ENCODE measurements at places on chromosomes 5 and 9.

DNA sequence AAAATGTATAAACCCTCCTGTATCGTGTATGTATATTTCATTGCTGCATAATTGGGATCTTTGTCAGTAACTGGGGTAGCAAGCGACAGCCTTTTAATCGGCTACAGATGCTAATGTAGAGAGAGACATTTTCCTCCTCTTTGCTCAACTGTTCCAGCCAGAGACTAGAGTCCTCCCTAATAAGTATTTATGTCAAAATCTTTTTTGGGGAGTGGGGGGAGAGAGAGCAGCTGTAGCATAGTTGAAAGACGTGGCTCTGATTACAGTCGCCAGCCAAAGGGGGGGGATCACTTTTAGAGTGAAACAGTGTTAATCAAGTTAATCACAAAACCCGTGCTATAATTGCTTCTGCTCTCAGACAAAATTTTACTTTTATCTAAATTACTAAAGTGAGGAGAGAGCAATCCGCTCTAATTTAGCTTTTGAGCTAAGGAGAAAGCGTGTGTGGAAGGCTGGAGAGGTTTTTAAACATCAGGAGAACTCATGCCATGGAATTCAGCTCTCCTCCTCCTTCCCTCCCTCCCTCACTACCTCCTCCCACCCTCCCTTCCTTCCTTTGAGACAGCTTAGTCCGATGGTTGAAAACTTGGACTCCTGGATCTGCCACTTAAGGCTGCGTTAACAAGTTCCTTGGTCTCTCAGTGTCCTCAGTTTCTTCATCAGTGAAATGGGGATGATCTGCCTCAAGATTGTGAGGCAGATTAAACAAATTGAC is 87.3 kb upstream of the ZNF618 start:
- DNase-seq: no peak

DNA sequence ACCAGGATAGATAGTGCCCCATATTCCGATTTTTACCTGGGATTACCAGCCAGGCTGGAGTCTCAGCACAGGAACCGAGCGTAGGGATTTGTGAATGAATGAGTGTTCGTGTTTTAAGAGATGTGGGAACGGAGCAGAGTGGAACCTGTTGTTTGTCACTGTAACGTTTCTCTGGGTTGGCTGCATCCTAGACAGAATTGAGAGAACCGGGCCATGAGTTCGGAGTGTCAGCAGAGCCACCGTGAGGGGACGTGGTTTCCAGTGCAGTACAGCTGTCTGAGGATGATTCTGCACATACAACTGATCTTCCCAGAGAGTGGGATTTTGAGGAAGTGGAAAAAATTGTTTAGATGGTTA is 1.2 kb downstream of the PDE8B start:
- no peak for DNase-seq

- DNase-seq: peak; percentile 25
Observed at GRCh38 chr5:125227333-125228095, 481.1 kb upstream of the ZNF608 start.

GRCh38 chr5:177594071-177594470 is 2.1 kb downstream of the TMED9 start:
- DNase-seq: no peak

Data from fibroblast of mammary gland (primary cell).